ENCODE measurements at places on chromosomes 4 and X. TPM values are rescaled to one million over a fixed set of nuclear protein-coding genes. Genes with fewer than 3 reads are reported as not detected.
A peak's percentile ranks its signal among the peaks of the same experiment; 100 is the strongest.

Gene GSX2
- total RNA-seq, result not detected

Gene GYPA
- not detected for total RNA-seq

- DNase-seq, result no peak
Observed at GRCh38 chrX:102957751-102958150, 20.7 kb downstream of the RAB40AL start.

DNA sequence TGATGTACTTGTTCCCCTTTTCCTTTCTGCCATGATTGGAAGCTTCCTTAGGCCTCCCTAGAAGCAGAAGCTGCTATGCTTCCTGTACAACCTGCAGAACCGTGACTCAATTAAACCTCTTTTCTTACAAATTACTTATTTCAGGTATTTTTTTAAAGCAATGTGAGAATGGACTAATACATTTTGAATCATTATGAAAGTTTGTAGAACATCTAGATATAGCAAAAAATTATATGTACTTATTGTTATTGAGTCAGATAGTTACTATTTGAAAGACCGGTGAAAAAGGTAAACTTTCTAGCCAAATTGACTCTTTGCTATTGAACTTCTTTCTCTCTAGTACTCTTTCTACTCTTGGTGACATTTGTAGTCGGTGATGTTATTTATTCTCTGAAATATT, 777.3 kb upstream of the GALNTL6 start:
- no peak for DNase-seq

GRCh38 chr4:114046331-114046730, 66.9 kb upstream of the ARSJ start:
- DNase-seq, result no peak

DNA sequence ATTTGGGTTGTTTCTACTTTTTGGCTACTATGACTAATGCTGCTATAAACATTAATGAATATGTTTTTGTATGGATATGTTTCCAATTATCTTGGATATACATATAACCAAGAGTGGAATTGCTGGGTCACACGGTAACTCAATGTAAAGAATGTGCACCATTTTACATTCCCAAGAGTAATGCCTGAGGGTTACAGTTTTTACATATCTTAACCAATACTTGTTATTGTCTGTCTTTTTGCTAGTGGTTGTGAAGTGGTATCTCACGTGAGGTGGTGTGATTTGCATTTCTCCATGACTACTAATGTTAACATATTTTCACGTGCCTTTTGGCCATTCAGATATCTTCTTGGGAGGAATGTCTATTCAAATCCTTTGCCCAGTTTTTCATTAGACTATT, 200.3 kb upstream of the MAB21L2 start:
- DNase-seq, result no peak

GRCh38 chrX:115030625-115031024, 13.2 kb upstream of the IL13RA2 start:
- DNase-seq, result peak; percentile 68

GRCh38 chr4:184833046-184833838, 7.5 kb upstream of the ACSL1 start:
- DNase-seq, result no peak

GRCh38 chrX:9458516-9459078, 6.3 kb upstream of the TBL1X start:
- DNase-seq, result no peak

- DNase-seq, result no peak
Observed at GRCh38 chr4:181216501-181216900, 1026.7 kb upstream of the TENM3 start.
